ENCODE measurements at places on chromosomes 13 and 19. TPM values are rescaled to one million over a fixed set of nuclear protein-coding genes. Genes with fewer than 3 reads are reported as not detected.
A peak's percentile ranks its signal among the peaks of the same experiment; 100 is the strongest.

DNA sequence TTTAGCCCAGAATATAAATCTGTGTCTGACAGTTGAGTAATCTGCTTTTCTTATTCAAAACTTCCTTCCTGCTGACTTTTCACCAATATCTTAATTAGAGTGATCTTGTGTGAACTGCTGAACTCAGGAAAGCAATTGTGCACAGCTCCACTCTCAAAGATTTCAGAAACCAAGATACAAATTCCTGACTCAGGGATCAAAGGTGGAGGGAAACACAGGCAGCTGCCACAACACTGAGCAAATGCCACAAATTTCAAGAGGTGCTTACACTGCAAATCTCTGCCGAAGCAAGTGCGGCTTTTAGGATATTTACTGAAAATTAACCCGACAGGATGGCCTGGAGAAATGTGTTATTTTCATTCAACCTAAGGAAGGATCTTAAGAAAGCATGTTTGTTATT lies 111.4 kb downstream of the STOML3 start:
- peak; percentile 2 for DNase-seq

GRCh38 chr19:19751846-19752245 lies 18.9 kb upstream of the ZNF14 start:
- DNase-seq = no peak

DNA sequence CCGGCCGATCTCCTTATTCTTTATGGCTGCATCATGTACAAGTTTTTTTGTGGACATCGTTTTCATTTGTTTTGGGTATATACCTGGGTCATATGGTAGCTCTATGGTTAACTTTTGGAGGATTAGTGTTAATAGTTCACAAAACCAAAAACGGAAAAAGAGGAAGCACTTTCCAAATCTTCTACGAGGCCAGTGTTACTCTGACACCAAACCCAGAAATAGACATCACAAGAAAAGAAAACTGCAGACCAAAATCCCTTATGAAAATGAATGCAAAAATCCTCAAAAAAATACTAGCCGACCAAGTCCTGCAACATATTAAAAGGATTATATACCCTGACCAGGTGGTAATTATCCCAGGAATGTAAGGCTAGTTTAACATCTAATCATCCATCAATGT lies 29.8 kb downstream of the ADGRE2 start:
- no peak for DNase-seq

CGB5 gene
- not detected for total RNA-seq

ZC3H13 gene
- 20.0 TPM for total RNA-seq
